DMS153 (cell line): ENCODE measurements at places on chromosomes 1 and 21.

DNA sequence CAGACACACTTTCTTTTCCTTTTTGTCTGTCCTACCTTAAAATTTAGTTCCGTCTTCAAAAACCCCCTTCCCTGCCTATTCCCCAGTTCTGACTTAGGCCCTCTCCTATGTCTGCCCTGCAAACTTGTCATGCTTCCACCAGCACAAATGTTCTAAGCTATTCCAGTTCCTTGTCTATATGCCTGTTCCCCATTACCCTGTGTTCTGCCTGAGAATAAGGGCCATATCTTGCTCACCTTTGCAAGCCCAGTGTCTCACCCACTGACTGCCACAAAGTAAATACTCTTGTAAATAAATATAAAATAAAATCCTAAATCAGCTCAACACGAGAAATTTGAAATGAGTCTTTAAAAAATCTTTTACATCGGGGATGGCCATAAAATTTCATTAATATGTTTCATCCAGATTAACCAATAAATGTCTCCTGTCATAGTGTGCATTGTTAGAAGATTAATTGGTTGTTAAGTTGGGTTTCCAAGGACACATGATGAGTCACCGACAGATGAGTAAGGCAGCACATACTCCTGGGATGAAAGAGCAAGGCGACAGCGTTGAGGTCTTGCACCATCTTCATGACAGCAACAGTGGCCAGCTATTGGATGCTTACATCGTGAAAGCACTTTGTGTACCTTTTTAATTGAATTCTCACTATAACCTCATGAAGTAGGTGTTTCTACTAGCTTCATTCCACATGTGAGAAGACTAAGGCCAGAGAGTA lies 92.6 kb upstream of the NGF start:
- DNase-seq = peak; percentile 82

GRCh38 chr1:189312499-189312898 lies 1165.2 kb downstream of the BRINP3 start:
- no peak for DNase-seq

GRCh38 chr21:45867041-45867666 lies 114.4 kb upstream of the COL6A1 start:
- DNase-seq = no peak

GRCh38 chr1:184583849-184584248 lies 170.8 kb downstream of the EDEM3 start:
- DNase-seq = no peak

GRCh38 chr1:24981631-24982005 lies 51.5 kb upstream of the RUNX3 start:
- no peak for DNase-seq

DNA sequence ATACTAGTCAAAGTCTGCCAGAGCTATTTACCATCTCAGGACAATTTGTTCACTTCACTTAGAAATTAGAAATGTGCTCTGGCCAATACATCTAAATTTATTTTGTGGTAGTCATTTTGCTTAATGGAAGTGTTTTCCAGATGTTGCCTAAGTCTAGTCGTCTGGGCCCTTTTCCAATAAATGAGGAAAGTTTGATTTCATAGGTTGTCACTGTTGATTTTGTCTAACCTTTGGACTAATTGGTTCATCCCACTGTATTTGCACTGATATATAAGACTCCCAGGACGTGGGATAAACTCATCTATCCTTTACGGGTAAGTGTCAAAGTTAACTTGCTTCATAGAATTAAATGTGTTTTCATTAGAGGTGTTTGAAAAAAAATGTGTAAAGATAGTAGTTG lies 79.1 kb downstream of the TPR start:
- no peak for DNase-seq

GRCh38 chr1:112021263-112021662 lies 31.8 kb upstream of the KCND3 start:
- DNase-seq = no peak

- no peak for DNase-seq
These were observed 33.1 kb upstream of the GORAB start for GRCh38 chr1:170498876-170499275.

- no peak for DNase-seq
These were observed 27.2 kb upstream of the EPS8L3 start for GRCh38 chr1:109790735-109791494.

GRCh38 chr1:42305639-42306038 lies 29.4 kb downstream of the FOXJ3 start:
- DNase-seq = no peak
